NCI-H187 (cell line): ENCODE measurements at places on chromosomes 2 and 18.

GRCh38 chr2:112462178-112462577 lies 19.8 kb upstream of the TTL start:
- no peak for DNase-seq

DNA sequence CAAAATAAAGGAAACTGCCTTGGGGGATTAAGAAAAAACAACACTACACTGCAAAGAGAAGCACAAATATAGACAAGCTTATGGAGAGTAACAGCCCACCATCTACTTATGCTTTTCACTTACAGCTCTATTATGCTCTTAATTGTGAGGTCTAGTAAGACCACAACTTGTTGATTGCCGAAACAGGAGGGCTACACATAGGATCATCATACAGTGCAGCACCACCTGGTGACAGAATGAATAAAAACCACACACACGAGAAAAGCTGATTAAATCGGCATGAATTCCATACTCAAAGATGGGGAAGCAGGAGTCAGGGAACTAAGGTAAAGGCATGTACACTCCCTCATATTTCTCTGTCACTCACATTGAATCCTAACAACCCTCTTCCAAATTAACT lies 259.2 kb downstream of the IKZF2 start:
- no peak for DNase-seq

- no peak for DNase-seq
Measured at GRCh38 chr18:8969639-8970390, 132.7 kb upstream of the NDUFV2 start.

- DNase-seq, result no peak
Measured at GRCh38 chr2:96963316-96963715, 23.1 kb downstream of the FAM178B start.

GRCh38 chr2:174051741-174052583 lies 86.8 kb upstream of the SP3 start:
- no peak for DNase-seq

DNA sequence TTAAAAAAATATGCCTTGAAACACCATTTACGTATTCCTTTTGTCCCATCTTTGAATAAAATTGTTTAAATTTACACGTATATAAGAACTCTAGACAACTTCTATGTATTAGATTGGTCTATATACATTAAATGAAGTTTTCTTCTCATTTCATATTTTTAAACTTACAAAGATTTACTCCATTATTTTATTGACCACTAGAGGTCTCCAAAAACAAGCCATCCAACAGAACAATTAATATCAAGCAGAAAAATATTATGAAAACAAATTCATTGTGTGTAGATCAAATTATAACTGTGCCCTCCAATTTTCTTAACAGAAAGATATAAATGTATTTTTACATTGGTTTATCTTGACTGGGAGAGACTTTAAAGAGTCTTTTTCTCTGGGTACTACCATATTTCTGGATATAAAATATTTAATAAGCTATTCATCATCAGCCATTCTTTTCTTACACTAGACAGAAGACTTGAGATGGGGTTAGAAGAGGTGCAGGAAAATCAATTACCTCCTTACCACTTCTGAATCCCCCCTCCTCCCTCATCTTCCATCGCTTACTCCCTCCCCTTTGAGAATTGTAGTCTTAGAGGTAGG lies 66.5 kb downstream of the DPP4 start:
- DNase-seq, result no peak

DNA sequence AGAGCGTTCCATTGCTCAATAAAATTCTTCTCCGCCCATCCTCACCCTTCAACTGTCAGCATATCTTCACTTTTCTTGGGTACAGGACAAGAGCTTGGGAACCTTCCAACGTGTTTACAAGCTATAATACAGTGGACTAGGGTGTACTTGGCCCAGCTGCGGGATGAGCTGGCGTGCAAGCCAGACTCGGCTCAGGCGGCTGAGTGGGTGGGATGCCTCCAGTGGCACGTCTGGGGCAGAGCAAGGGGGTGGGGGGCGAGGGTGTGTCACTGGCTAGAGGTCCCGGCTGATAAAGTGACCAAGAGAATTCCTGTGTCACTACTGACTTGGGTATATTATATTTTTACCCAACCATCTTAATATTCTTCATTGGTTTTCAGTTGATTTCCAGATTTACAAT lies 179.7 kb downstream of the EVA1A start:
- DNase-seq, result no peak

DNA sequence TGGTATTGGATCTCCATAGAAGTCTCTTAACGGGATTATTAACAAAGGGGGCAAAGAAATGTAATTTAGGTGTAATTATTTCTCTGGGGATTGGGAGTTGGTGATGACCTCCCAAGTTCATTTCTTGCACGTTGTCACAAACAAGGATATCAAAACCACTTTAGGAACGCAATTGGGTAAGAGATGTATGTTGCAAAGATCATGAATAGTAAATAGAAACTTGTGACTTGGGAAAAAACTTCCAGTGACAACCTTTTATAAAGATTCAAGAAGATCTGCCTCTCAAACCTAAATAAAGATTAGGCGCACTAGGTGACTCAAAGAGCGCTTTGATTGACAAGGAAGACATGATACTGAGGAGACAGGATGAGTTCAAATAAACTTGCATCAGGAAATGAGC lies 127.8 kb upstream of the TRIB2 start:
- no peak for DNase-seq

DNA sequence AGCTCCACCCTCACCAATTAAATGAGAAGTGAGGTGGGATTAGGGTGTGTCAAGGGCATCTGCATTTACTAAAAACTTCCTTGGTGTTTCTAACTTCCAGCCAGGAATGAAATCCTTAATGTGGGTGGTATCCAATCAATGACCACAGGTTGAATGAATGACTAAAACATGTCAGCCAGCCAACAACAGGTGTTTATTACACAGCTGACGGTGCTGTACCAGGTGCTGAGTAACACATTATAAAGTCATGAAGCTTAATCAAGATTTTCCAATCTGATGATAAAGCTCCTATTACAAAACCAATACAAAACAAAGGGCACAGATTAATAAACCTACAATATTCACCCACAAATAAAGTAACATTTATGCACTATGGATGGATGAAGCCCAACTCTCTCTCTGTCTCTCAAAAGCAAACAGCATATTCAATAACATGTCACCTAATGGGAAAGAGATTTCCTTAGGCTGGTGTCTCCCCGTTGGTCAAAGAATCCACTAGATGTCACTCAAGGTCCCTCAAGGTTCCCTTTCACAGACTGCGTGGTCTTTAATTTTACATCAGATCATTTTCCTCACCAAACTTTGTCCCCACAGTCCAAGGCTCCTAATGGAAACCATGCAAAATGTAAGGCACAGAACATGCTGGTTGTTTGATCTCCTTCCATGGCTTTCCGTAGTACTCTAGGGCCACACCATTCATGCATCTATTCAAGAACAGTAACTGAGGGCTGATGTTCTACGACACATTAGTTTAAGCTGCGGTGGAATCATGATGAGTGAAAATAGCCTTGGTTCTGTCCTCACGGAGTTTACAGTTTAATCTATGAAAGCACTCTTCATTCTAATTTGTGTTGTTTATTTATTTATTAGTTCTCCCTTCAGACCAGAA lies 6.4 kb upstream of the PTPN4 start:
- no peak for DNase-seq

GRCh38 chr2:54678719-54679118 lies 44.7 kb upstream of the EML6 start:
- DNase-seq, result no peak

GRCh38 chr2:228023619-228024018 lies 152.2 kb downstream of the DAW1 start:
- no peak for DNase-seq

- DNase-seq, result no peak
Measured at GRCh38 chr2:48344441-48344756, 185.6 kb upstream of the STON1 start.

- no peak for DNase-seq
Measured at GRCh38 chr18:58313491-58314032, 269.5 kb downstream of the NEDD4L start.

- no peak for DNase-seq
Measured at GRCh38 chr18:29879763-29880162, 1162.8 kb downstream of the DSC3 start.

GRCh38 chr2:181326661-181327060 lies 130.5 kb upstream of the ITGA4 start:
- no peak for DNase-seq

DNA sequence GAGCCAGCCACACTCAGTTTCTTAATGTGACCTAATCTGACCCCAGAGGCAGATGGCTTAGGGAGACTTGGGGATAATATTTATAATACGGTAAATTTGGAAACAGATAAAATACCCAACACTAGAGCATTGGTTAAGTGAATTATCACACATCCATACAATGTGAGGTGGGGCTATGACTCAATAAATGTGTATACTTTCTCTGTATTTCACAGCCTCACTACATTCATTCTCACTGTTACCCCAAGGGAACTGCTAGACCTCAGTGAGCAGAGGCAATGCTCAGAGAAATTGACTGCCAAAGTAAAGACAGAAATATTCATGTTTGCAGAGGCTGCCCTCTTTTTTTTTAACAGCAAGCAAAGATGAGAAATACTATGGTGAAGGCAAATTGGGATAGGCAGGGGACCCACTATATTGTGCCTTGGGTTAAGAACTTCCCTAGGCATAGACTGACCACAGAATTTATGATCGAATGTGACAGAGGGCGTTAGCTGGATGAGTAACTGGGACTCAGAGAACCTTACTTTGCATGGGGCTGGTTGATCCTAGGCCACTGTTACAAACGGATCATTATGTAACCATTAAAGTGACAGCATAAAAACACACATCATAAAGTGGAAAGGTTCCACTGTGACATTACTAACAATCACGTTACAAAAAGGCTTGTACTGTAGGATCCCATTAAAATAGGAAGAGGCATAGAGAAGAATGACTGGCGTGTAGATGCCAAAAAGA lies 246.0 kb upstream of the LYPD1 start:
- no peak for DNase-seq

- no peak for DNase-seq
Measured at GRCh38 chr18:31490387-31490786, 7.6 kb upstream of the DSG2 start.

DNA sequence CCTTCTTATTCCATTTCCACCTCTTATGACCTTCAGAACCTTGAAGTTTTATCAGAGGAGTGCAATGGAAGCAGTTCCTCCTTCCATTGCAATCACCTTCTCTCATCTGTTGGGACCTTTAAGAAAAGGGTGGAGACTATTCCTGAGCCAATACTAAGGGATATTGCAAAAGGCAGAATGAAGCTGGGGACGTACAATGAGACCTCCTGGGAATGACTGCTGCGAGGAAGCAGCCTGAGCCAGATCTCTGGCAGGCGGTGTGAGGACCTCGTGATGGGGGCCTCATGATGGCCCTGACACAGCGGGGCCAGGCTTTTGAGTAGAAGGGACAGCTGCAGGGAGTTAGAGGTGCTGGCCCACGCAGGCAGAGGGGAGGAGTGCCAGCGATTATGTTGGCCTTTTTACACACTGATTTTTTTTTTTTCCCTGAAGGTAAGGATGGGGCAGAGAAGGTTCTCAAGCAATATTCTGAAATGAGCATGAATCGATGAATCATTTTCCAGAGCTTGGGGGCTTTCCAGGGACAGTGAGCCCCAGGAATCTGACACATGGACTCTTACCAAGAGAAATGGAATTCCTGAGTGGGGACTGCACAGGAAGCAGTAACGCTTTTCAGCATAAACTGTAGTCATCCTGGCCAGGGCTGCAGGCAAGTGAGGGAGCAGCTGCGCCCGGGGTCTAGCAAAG lies 40.0 kb upstream of the LAPTM4A start:
- DNase-seq, result no peak

DNA sequence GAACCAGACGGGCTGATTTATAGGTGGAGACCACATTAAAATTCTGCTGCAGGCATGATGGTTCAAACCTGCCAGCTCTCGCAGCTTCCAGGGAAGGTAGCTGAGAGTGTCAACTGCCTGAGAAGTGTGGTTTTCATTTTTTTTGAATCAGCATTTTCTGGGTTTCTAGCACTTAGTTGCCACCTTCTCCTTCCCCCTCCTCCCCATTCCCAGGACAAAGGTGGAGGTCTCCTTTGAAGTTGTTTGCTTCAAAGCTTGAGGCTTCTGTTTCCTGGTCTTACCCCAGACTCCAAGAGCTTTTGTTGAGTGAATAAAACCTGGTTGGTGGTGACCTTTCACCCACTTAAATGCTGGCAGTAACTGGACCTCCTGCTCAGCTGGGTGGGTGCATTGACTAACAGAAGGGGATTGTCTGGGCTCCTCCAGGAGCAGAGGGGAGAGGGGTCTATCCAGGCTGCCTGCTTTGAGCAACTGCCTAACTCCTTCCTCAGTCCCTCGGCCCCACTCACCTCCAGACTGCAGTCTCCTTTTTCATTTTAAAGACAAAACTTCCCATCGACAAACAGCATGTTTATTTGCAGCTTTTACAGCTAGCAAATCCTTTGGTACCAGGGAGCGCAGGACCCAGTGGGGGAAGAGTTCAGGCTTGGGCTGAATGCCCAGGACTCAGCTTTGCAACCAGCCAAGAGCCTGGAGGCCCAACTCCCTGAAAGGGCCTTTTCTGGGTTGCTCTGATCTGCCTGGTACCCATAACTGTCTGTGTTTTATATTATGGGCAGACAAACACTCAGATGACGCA lies 3.5 kb downstream of the RHOB start:
- no peak for DNase-seq

DNA sequence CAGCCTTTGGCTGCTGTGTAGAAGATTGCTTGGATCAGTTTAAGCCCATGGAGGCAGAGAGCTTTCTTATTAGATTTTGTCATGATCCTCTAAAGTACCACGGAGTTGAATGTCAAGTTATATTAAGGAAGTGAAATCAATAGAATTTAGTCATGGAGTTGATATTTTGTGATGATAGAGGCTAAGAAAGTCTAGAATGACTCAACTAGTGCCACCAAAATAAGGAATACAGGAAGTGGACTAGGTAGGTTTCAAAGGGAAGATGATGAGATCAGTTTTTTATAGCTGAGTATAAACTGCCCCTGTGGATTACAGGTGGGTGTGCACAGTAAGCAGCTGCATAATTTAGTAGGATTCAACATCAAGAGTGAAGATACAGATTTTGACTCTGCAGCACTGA lies 25.2 kb downstream of the FBXO36 start:
- no peak for DNase-seq

DNA sequence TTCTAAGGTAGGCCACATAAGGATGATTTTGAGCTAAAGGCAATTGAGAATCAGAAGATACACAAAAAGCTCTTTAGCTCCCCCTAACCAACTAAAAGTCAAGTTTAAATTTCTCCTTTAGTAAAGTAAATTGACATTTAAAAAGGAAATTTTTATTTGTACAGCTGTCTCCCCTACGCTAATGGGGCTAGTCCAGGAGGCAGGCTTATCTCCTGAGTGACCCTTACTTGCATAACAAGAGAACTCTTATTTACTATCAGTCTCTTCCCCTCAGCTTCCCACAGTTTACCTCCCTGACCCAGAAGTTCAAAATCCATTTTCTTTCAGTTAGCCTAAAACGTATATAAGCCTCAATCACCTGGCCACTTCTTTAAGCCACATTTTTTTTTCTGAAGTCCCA lies 1002.8 kb upstream of the NRXN1 start:
- no peak for DNase-seq

- DNase-seq, result no peak
Measured at GRCh38 chr2:25381502-25381901, 39.8 kb upstream of the DNMT3A start.

DNA sequence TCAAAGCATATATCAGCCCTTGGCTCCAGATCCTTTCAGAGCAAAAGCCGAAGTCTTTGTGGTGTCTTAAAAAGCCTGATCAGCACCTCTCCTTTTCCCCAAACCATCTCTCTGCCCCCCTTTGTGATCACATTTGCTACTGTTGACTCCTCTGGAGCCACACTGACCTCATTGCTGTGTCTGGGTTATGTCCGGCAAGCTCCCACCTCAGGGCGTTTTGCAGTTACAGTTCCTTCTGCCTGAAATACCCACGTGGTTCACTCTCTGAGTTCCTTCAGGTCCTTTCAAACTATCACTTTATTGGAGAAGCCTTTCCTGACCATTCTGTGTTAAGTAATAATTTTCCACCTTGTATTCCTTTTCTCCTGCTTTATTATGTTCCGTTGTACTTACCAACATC lies 11.8 kb downstream of the C2orf69 start:
- DNase-seq, result no peak
